ENCODE measurements at places on chromosomes 4 and X.

GRCh38 chr4:65223601-65224000 lies 446.7 kb downstream of the EPHA5 start:
- no peak for DNase-seq

DNA sequence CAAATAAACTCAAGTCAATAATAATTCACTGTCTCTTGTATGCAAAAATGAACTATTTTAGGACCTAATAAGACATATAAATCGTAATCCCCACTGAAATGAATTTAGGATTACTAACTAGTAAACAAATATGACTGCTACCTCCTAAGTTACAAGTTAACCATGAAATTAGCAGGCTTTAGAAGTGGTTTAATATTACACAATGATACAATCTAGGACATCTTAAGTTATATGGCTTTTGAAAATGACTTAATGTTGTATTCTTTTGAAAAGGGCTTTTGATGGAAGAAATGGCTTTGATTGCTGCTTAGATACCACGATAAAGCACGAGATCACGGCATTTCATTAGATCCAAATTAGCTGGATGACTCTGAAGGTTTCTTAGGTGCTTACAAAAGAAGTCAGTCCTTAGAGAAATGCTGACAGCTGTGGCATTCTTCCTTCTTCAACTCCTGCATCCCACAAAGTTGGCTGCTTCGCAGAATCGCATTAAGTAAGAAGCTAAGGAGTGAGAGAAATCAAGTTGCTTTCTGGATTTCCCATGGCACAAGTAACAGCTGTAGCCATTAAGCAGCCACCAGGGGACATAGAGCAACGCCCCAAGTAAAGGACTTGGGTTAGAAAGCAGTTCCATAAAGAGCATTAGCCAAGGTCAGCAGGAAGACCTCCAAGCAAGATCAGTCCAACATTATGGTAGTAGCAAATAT lies 6.9 kb downstream of the SLC10A7 start:
- DNase-seq = no peak

DNA sequence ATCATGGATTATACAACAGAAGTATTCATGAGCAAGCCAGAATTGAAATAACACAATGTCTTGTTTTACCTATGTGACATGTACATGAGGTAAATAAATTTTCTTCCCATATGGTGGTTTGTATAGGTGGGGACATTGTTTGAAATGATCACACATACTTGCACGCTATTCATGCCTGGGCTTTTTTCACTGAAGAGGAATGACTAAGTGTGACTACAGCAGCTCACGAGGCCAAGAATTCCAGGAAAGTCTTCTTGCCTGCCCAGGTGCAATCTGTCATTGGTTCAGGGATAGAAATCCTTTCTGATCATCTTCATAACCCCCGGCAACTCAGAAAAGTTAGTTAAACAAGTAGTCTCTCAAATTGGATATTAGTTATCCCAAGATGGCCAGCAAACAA lies 36.3 kb upstream of the AREG start:
- DNase-seq = no peak

DNA sequence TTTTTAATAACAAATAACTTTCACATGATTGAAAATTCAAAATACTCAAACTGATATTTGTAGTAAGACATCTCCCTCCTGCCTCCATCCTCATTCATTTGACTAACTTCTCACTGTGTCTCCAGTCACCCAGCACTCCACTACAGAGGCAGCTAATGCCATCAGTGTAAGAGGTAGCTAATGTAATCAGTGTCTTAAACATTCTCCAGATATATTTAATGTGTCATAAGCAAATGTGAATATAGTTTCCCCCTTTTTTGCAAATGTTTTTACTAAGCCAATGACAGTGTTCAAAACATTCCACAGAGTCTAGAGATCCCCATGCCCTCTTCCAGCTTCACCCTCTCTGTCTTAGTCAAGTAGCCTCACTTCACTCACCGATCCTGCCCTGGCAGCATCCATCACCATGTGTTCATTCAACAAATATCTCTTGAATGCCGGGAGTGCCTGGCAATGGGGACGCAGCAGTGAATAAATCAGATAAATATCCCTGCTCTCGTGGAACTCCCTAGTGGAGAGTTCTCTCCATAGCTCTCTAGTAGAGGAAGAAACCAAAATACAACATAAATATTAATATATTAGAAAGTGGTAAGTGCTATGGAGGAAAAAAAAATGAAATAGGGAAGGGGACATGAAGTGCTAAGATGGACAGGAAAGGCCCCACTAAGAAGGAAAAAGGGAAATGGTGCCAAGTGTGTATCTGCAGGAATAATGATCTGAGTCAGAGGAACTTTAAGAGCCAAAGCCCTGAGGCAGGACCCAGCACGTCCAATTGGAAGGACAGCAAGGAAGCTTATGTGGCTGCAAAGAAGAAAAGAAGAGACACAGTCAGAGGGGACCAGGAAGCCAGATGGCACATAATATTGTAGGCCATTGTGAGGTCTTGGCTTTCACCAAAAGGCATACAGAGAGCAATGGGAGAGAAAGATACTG lies 18.7 kb downstream of the SCFD2 start:
- no peak for DNase-seq

DNA sequence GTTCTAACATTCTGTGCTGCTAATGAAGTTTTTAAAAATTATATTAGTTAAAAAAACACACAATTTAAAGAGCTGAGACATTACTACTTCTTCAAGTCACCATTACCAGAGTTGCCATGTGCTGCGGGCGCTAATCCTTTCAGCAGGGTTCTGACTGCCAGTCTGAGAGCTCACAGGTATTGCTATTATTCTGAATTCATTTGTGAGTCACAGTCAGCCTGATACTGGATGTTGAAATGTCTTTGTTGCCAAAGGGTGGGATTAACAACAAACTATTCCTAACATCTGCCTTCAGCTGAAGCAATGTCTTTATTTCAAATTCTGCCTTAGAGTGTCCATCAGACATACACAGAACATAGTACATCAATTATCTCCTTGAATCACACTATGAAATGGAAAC lies 197.1 kb upstream of the FGF13 start:
- no peak for DNase-seq

- DNase-seq = no peak
Measured at GRCh38 chr4:45199736-45200135, 473.4 kb upstream of the GNPDA2 start.

DNA sequence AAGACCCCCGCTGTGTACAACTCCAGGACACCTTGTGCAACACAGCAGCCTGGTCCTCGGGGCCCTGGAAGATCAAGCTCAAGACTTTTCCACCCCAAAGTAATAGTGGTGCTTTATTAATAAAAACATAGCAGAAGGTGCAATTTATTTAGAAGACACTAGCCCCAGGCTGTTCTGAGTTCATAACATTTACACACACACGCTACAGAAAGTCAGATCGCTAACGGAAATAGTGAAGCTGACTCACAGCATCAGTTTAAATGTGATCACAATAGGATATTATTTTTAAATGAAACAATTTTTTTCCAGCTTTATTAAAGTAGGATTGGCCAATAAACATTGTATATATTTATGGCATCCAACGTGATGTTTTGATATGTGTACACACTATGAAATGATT lies 141.0 kb downstream of the STK32B start:
- no peak for DNase-seq

DNA sequence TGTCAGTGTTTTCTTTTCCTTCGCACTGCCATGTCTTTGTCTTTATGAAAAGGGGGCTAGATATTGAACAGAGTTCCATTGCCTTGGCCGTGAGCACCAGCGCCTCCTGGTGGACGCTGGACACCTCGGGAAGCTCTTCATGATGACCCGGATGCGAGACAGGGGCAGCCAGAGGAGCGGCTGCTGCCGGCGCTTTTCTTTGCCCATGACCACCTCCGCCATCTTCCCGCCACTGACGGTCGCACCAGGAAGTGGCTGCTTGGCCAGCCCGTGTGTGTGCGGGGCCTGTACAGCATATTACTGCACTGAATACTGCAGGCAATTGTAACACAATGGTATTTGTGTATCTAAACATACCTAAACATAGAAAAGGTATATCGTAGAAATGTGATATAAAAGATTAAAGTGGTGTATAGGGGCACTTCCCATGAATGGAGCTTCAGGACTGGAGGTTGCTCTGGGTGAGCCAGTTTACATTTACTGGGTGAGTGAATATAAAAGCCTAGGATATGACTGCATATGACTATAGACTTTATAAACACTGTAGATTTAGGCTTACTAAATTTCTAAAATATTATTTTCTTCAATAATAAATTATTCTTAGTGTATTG lies 15.8 kb upstream of the GRIA2 start:
- no peak for DNase-seq
